ENCODE measurements at places on chromosomes 1 and 21. TPM values are rescaled to one million over a fixed set of nuclear protein-coding genes. Genes with fewer than 3 reads are reported as not detected.

Gene GRHL3
- total RNA-seq = not detected

Gene FCRL5
- total RNA-seq = not detected

Gene TBCE
- 17.0 TPM for total RNA-seq

Gene GBP7
- not detected for total RNA-seq

Gene HJV
- total RNA-seq = not detected

Gene ADORA1
- total RNA-seq = 11.3 TPM

Gene UCK2
- total RNA-seq = 23.3 TPM

Gene CYP4A11
- not detected for total RNA-seq

Gene KRTAP22-2
- total RNA-seq = not detected

Gene COL11A1
- total RNA-seq = 0.10 TPM

Gene FBXO2
- total RNA-seq = 0.68 TPM

Gene THEM5
- total RNA-seq = not detected

Gene NBPF6
- not detected for total RNA-seq

Gene CGN
- not detected for total RNA-seq

Gene TXNIP
- 274 TPM for total RNA-seq

Gene FBXO42
- 10.2 TPM for total RNA-seq

Gene GFI1
- 0.10 TPM for total RNA-seq

Gene CELA2A
- not detected for total RNA-seq

Gene HES3
- total RNA-seq = not detected

Gene NEGR1
- 5.6 TPM for total RNA-seq

Gene FMO4
- 8.2 TPM for total RNA-seq

Gene LAPTM5
- total RNA-seq = 1.3 TPM
